Ovary (tissue), 10 donors: ENCODE measurements at places on chromosomes 3 and 15. TPM values are rescaled to one million over a fixed set of nuclear protein-coding genes. Genes with fewer than 3 reads are reported as not detected.

DNA sequence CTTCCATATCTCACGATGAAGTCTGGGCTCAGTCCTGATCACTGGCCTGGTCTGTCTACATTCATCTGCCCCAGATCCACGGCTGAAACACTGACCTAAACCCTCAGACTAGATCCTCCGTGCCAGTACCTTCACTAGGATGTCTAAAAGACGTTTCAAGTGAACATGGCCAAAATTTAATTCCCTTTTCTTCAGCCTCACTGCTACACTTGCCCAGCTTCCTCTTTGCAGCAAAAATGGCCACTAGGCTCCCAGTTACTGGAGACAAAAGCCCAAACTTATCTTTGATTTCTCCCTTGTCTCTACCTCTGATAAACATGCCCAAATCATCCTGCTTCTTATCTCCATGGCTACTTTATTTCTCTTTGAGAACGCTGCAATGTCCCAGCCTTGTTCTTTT lies 1.7 kb downstream of the RASSF1 start:
- no peak for DNase-seq

The NRG4 gene
- 0.60 TPM for total RNA-seq

- DNase-seq: no peak
These were observed 23.9 kb downstream of the LIPH start for GRCh38 chr3:185528532-185528931.

DNA sequence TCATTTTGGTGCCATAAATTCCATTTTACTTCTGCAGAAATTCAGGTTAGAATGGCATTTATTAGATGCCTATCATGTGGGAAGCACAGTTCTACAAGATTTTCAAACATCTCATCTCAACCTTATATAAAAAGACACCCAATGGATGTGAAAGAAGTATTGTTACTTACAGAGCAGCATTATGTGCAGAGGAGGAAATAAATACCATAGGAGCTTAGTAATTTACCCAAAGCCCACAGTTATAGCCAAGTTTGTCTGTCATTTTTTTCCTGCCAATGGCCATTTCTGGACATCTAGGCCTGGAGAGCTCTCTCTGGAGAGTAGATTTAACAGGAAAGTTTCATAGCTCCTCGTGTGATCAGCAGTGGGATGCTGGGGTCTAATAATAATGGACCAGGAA lies 659.4 kb upstream of the NAALADL2 start:
- no peak for DNase-seq

- no peak for DNase-seq
These were observed 32.8 kb upstream of the TOP2B start for GRCh38 chr3:25697553-25697952.

The C3orf70 gene
- 7.6 TPM for total RNA-seq

The PEAK1 gene
- 48.4 TPM for total RNA-seq

The HCN4 gene
- not detected for total RNA-seq

DNA sequence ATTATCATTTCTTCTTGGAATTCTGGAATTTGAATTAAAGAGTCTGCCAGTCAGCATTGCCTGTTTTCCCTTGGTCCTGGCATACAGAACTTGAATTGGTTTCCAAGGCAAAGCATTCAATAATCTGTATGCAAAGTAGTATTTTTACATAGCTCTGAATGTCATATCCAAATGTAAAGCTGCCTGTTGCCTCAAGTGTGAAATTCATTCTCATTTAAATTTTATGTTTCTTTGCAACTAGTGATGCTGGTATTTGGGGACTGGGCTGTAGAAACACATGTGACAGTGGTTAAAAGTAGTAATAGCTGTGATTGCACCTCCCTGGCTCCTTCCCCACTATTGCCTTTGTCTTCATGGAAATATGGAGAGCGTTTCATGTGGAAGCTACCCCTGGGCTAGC lies 743.9 kb upstream of the GOLIM4 start:
- DNase-seq: no peak

- no peak for DNase-seq
These were observed 5.2 kb downstream of the C3orf22 start for GRCh38 chr3:126553284-126554084.

- no peak for DNase-seq
These were observed 7.9 kb downstream of the FAH start for GRCh38 chr15:80160570-80161156.

- DNase-seq: no peak
These were observed 14.9 kb downstream of the PSTPIP1 start for GRCh38 chr15:77009646-77010311.

DNA sequence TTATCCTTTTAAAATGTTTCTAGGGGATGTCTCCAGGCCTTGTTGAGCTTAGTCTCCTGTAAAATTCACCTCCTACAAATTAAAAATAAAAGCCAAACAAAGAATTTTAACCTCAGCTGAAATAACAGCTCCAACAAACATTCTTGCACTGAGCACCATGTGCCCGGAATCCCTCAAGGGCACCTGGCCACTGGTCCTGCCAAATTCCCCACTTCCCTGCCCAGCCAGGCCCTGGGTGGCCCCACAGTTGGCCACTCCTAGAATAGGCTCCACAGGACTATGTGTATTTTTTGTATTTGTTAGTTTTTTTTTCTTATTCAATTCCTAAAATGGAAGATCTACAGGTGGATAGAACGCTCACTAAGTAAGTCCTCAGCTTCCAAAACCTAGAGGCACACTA lies 33.1 kb upstream of the PLA2G4E start:
- DNase-seq: no peak

The GOLGA6A gene
- not detected for total RNA-seq

DNA sequence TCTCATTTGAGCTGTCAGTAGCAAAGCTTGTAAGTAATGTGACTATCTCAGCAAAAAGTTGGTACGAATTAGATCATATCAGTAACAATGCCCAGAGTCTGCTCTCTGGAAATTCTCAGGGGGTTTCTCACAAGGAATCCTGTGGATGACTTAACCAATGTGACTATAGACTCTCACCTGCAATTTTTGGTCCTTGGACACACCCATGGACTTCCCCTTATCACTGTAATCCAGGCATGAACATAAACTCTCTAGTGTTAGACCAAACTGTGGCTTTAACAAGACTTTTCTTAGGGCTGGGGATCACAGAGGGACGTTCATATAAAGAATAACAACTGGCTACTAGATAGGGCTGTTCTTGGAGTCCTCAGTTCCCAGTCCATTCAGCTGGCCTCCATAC lies 3.9 kb upstream of the ZNF80 start:
- DNase-seq: no peak

DNA sequence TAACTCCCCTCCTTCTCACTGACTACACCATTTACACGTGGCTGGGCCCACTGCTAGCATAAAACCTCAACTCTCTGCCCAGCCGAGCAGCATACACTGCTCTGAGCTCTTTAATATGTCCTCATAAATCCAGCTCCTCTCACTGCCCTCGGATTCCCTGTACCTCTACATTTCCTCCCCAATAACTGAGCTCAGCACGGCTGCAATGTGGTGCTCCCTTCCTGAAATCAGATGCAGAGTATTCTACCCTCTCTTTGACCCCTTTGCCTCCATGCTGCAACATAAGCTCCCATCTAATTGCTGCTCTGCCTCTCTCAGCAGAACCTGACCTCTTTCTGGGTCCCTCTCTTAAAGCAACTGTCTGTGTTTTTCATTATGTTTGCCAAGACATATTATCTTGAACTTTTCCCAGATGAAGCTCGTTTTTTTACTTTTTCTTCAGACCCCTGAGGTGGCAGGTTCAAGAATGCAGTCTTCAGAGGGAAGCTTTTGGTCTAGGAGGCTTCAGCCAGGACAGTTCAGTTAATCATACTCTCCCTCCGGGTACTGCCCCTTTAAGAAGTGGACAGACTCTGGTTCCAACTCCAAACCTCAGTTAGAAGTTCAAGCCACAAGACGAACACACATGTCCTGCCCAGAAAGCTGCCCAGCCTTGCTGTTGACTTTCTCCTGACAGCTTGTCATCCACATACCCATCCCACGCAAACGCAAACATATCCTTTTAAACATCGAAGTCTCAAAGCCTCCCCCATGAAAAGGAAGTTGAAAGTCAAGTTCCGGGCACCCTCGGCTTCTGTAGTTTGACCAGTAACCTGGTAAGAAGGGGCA lies 81.1 kb upstream of the NEO1 start:
- DNase-seq: no peak

The P2RY1 gene
- total RNA-seq: 5.5 TPM

GRCh38 chr15:63491979-63492378 lies 12.4 kb upstream of the USP3 start:
- DNase-seq: no peak

- no peak for DNase-seq
These were observed 355.6 kb upstream of the THRB start for GRCh38 chr3:24850245-24850644.

- no peak for DNase-seq
These were observed 761.3 kb upstream of the CFAP20DC start for GRCh38 chr3:59811160-59811559.

DNA sequence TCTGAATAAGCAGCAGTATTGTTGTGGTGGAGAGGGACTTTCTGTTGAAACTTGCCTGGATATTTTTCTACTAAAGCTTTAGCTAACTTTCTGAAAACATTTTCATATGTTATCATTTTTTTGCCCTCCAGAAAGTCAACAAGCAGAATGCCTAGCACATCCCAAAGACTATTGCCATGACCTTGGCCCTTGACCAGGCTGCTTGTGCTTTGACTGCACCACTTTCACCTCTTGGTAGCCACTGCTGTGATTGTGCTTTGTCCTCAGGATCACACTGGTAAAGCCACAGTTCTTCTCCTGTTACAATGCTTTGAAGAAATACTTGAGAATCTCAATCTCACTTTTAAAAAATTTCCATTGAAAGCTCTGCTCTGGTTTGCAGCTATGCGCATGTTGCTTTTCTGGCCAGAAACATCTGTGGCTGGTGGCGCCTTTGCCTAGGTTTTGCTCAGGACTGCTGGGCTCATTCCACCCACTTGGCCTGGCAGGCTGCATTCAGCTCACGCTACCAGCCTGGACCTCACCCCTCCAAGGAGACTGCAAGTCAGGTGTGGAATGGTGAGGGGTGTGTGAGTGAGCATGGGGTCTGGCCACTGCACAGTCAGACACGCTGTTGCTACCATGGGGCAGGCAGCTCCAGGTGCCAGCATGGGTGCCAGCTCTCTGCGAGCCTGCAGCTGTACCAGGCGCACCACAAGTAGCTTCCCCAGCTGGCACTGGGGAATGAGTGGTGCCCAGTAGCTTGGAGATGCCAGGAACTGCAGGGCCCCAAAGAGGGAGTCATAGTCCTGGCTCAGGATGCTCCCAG lies 89.8 kb upstream of the TNFSF10 start:
- peak; percentile 64 for DNase-seq

DNA sequence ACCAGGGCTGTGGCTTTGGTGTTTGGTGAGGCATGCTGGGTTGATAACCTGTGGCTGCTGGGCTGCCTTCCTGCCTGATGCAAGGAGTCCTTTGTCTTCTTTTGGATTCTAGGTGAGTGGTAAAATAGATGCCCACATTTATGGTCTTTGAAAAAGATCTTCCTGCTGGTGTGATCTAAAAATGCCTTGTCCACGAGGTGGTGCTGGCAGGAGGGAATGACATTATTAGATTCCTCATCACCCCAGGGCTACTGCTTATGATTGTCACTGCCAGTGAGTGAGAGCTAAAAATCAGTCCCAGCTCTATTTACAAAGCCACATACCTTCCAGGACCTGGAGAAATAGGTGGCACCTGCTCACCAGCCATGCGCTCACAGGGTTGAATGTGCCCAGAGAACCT lies 355.5 kb upstream of the ROPN1 start:
- no peak for DNase-seq

DNA sequence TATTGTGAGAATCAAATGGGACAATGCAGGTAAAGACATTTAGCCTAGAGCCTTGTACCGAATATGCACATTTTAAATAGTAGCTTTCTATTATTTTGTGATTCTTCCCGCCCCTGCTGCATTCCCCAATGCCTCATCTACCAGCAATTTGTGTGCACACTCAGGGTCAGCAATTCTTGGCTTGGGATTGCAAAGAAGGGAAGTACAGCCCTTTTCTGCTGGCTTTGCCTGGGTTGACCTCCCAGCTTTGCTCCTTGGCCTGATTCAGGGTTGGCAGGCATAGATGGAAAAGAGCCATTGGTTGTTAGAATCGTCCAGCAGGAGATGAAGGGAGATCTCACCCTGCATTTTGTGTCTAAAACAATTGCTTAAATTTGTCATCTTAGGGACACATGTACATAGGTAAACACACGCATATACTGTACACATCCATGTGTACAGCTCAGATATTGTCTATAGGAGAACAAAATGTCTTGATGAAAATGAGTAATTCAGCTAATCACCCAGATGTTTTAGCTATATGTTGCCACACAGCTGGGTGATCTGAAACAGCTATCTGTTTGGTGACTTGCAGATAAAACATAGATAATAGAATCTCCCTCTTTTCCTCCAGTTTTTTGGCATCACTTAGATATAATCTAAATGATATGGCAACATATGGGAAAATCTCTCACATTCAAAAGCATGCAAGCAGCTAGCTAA lies 340.9 kb upstream of the TBL1XR1 start:
- DNase-seq: peak; percentile 34

DNA sequence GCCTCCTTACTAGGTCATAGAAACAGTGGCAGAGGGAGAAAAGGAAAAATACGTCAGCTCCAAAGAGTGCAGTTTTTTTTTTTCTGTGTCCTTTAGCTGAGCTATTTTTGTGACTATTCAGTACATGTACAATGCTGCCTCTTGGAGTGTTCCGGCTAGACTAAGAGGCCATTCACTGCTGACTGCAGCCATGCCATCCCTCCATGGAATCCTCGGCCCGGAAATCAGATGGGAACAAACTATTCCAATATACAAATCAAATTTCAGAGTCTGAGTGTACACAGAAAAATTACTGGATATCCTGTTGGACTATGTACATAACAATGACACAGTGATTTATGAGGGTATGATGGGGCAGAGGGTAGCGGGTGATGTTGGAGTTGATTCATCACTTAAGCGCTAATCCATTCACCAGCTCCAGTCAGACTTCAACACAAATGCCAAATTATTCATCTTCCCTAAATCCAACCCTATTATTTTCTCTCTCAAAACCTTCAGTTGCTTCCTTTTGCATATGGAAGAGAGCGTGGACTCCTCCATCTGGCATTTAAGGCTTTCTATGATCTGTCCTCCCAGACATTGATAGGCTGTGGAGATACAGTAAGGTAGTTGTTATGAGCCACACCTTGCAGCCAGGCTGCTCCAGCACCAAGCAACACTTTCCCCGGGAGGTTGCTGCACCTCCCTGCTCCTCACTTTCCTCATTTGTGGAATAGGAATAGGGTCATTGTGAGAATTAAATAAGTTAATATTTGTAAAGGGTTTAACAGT lies 109.1 kb downstream of the LPP start:
- no peak for DNase-seq

The HTR3C gene
- not detected for total RNA-seq

- peak; percentile 92 for DNase-seq
These were observed 9.7 kb upstream of the NCKIPSD start for GRCh38 chr3:48695393-48695753.

The SLC28A1 gene
- not detected for total RNA-seq

The CCR4 gene
- not detected for total RNA-seq

The APBA2 gene
- 0.98 TPM for total RNA-seq

The C3orf80 gene
- total RNA-seq: not detected
